ENCODE measurements at places on chromosomes 5 and 9.

DNA sequence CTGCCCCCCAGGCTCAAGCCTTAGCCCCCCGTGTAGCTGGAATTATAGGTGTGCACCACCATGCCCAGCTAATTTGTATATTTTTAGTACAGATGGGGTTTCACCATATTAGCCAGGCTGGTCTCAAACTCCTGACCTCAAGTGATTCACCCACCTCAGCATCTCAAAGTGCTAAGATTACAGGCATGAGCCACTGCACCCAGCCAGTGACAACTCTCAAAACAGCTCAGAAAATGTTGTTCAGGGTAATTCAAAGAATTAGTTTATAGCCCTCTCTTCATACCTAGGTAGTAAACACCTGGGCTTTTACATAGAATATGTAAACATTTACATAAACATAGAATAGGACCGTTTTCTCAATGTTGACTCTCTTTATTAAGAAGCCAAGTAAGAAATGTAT lies 168.7 kb downstream of the ENC1 start:
- DNase-seq: no peak

- no peak for DNase-seq
Observed at GRCh38 chr9:109456811-109457210, 41.3 kb downstream of the PTPN3 start.

DNA sequence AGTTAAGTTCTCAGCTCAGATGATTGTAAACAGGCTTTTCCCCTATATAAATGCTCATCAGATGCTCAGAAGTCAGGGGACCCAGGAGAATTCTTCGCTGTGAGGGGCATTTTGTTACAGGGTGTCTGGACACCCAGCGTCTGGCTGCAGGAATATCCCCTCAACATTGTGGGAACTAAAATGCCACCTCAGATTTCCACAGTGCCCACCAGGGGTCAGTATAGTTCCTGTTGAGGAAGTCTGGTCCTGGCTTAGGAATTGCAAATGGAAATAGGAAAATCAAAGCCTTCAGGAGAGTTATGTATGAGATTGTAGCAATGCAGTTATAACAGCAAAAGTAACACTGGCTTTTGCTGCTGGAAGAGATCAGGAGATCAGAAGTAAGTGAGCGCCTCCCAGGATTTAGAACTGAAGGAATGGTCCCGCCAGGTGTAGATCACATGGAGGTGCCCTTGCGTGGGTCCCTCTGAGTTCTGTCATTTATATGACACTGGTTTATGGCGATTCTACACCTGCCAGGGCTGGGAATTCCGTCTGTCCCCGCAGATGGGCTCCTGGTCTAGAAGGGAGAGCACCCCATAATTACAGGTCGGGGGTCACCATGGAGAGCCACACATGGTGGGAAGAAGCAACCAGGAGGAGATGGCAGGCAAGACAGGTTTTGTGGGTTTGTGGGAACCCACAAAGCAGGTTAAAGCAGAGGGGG lies 47.1 kb upstream of the CTSL start:
- peak; percentile 62 for DNase-seq

DNA sequence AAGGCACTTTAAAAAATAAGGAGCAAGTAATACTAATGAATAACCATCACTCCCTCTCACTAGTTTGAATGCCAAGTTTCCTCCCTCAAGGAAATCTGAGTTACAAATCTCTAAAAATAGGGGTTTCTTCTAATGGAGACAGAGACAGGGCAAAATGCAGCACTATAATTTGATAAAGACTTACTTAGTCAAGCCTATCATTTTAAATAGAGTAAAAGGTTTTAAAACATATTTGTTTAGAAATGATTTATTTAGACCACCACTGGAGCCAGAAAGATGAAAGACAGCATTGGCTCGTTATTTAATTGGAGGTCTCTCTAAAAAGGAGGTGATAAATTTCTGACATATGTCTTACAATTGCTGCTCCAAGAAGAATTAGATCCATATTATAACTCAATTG lies 228.7 kb downstream of the TLE1 start:
- no peak for DNase-seq

DNA sequence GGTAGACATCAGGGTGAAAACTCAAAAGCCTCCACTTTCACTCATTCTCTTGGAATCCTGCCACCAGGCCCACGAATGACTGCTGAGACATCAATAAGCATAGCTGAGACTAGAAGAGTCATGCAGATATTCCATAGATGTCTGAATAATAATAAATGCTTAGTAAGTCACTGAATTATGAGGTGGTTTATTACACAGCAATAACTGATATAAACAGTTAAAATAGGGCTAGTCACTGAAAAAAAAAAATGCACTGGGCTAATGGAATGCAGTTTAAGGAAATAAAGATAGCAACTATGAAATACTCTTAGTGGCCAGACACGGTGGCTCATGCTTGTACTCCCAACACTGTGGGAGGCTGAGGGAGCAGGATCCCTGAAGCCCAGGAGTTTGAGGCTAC lies 262.8 kb upstream of the CDH6 start:
- no peak for DNase-seq

DNA sequence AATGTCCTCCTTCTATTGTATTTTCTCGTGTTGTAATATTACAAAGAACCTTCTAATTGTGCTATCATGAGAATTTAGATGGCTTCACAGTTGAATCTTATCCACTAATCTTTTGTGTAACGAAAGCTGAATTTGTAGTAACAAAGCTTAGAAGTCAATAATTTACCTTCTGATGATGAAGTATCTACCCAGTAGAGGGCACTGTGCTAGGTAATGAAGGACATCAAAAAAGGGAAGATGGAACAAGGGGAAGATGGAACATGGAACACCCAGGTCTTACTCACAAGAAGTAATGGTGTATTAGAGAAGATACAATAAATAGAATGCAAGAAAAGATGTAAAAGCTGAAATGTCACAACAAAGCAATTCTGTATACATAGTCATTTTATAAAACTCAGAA lies 131.0 kb upstream of the CCNG1 start:
- peak; percentile 8 for DNase-seq

DNA sequence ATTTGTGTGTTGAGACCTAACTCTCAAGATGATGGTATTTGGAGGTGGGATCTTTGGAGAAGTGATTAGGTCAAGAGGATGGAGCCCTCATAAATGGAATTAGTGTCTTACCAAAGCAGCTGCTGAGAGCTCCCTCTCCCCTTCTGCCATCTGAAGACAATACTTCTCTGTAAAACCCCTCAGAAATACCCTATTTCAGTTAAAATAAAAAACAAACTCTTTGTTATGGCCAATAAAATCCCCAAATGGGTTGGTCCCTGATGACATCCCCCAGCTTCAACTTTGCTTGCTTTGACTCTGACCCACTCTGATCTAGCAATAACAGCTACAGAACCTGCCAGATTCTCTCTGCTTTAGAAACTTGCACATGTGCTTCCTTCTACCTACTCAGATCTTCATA lies 100.9 kb downstream of the SNCAIP start:
- DNase-seq: no peak

- peak; percentile 36 for DNase-seq
Observed at GRCh38 chr9:136847088-136847825, 2.0 kb upstream of the PHPT1 start.

DNA sequence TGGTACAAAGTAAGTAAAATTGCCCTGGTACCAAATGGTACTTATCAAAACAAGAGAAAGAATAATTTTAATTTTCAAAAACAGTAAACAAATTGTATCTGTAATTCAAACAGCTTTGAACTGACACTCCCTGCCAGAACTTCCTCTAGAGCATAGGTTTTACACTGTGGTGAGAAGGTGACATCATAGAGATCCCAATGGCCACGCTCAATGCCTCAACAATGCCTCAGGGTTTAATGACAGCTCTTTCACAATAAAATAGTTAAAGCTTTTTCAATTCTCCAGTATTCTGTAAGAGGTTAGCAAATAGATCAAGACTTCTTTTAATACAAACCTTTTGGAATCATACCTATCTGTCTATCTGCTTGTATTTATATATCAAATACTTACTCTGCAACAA lies 437.1 kb downstream of the PRR16 start:
- no peak for DNase-seq

DNA sequence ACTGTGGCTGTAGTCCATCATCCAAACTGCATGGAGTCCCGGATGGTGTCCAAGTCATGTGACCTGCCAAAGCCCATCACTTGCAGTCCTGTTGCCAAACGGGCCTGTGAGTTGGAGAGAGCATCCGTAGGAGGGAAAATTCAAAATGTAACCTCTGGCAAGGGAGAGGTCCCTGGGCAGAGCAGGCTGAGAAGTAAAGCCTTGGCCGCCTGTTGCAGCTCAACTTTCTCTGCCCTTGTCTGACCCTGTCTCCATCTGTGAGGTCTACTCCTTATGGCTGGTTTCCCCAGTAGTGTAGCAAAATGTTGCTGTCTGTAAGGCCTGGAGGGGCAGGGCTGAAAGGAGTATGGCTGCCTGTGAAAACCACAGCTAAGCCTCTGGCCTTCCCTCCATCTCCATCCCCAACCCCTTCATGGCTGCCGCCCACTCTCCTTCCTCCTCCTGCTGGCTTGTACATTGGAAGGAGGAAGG lies 163.5 kb downstream of the SEMA6A start:
- DNase-seq: no peak

DNA sequence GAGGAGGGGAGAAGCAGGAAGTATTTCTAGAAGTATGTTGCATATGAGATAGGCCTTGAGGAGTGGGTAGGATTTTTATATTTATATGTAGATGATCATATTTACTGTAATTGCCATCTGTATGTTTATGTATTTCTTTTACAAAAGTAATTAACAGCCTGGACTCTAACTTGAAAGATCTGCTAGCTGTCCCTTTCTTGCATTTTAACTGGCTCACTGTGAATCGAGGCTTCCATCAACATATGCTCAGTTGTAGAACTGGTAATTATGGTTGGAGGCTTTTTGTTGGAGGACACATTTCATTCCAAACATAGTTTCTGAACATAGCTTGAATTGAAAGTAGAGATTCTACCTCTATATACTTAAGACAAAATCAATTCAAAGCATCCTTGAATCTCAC lies 23.4 kb downstream of the ABLIM3 start:
- DNase-seq: no peak
